GM19239 (cell line): ENCODE measurements at places on chromosomes 6 and 20.

GRCh38 chr20:64240243-64241015 is 15.1 kb upstream of the PCMTD2 start:
- DNase-seq = no peak

GRCh38 chr6:1821164-1821512 is 211.4 kb downstream of the FOXC1 start:
- no peak for DNase-seq

DNA sequence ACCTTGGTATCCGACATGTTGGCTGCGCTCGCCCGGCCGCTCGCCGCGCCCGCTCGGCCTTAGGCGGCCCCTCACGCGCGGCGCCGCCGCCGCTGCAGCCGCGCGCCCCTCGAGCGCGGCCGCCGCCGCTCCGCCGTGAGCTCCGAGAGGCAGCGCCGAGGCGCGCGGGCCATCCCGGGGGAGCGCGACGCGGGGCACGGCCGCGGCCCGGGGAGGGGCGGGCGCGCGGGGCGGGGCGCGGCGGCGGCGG is at the start of gene KIF13A:
Gene KIF13A (minus strand): TSS at position 189 of the 250 bp plus-strand sequence. CDS start 172 bp downstream, at position 17.
- no peak for DNase-seq

GRCh38 chr20:1229541-1229940 is 3.7 kb downstream of the RAD21L1 start:
- DNase-seq = no peak
